HFFc6 (cell line): ENCODE measurements at places on chromosomes 11 and 22.

- no peak for DNase-seq
Observed at GRCh38 chr22:34567367-34567766, 498.6 kb upstream of the ISX start.

DNA sequence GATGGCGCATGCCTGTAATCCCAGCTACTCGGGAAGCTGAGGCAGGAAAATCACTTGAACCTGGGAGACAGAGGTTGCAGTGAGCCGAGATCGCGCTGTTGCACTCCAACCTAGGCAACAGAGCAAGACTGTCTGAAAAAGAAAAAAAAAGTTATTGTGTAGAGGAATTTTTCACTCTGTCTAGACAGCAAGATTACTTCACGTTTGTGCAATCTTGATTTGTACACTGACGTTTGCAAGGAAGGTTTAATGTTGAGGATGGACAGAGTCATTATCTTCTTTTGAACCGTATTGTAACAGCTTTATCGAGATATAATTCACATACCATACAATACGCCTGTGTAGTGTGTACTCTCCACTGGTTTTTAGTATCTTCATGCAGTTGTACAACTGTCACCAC lies 3.7 kb downstream of the CTTN start:
- no peak for DNase-seq

DNA sequence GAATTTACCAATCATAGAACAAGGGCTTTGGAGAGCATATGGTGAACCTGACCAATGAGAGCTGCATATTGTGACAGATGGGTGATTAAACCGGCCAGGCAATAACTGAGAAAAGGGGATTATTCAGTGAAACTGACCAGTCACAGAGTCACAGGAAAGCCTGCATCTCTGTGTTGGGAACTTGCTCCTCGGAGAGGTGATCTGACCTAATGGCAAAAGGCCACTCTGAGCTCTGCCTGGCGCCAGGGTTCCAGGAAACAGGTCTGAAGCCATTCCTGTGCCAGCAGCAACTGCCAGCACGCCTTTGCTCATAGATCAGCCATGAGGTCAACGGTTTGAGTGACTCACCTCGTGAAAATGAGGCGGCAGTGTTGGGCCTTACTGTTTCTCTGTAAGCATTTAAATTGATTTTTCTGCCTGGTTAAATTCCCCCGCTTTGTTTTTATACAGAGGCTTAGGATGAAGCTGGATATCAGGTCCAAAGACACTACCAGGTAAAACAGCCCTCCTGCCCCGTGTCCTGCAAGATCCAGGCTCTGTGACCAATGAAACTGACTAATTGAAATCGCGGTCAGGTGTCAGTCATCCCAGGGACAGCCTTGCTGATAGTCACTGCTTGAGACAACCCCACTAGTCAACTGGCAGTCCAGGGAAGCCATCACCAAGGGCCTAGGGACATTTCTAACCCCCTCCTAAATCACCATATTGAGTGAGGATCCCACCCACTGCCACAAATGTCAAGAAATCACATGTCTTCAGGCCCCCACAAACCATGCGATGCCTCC lies 35.8 kb upstream of the MYOD1 start:
- DNase-seq, result peak; percentile 71

DNA sequence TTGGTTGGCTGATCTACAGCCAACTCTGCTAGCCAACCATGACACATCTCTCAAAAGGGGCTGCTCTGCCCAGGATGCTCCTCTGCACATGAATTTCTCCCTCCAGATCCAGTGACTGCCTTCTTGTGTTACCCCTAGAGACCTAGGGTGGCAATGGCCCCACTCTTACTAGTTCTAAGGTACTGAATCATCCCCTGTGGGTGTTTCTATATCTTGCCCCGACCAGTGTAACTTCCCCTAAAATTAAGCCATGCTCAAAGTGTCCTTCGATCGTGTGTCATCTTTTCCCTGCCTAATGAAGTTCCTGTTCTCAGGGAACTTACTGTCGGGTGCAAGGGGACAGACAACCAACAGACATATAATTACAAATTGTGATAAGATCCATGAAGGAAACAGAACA lies 113.3 kb downstream of the FAM76B start:
- DNase-seq, result no peak

GRCh38 chr11:42397483-42397882 lies 914.3 kb upstream of the API5 start:
- DNase-seq, result no peak

GRCh38 chr22:28711820-28712777 lies 29.5 kb downstream of the CHEK2 start:
- DNase-seq, result peak; percentile 95

GRCh38 chr11:112175599-112175952 lies 264 bp downstream of the BCO2 start:
- DNase-seq, result no peak

- no peak for DNase-seq
Observed at GRCh38 chr22:21917181-21917958, 35.3 kb downstream of the PPM1F start.

DNA sequence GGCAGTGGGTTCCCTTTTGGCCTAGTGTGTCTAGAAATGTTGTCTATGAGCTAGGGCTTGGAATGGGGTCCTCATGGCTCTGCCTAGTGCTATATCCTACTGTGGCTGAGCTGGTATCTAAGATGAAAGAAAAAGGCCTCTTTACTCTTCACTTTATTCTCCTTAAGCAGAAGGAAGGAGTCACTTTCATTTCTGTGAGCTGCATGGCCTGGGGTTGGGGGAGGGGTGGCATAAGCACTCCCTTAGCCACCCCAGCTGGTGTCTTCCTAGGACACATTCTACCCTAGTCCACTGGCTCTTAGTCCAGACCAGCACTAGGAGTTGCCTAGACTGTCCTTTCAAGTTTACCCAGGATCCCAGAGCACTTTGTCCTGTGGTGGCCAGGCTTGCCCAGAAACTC lies 1148.9 kb upstream of the CNTN5 start:
- DNase-seq, result no peak

DNA sequence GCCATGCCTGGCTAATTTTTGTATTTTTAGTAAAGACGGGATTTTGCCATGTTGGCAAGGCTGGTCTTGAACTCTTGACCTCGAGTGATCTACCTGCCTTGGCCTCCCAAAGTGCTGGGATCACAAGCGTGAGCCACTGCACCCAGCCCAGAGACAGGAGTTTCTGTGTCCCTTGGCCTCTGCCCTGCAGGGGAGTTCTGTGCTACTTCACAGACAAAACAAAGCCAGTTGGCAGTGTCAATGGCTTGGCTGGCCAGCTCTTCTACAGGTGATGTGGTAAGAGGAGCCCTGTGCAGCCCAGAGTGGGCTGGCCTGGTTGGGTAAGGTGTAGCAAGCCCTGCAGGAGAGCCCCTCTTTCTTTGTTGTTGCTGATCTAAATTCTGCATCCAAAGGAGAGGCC lies 60.5 kb upstream of the SHISAL1 start:
- DNase-seq, result no peak

DNA sequence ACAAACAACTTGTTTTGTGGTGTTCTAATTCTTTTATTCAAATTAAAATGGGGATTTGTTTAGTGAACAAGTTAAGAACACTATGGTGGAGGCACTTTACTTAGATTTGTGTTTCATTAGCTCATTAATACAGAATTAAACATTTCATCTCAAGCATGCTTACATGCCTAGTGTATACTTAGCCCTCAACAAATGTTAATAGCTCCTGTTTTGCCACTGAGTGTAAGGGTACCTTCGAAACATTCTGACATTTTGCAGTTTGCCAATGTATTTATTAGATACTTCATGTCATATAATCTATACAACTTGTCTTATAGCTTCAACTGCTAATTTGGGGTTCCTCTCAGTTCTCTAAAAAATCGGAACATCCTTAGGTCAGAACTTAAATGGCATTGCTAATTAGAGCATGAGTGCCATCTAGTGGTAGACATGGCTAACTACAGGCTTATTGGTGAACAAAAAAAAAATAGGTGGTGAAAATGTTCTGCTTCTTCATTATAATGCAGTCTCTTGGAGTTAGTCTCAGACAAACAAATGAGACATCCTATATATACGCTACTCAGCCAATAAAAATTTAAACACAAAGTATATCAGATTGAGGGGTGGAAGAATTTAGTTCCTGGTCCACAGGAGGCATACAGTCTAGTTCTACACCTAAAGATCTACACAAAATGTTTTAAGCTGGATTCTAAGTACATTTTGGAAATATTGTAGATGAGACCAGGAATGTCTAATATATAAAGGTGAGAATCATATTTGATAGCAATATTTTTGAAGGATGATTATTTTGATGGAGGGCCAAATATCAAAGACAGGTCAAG lies 4.9 kb upstream of the CNTN5 start:
- DNase-seq, result peak; percentile 25

GRCh38 chr11:45301537-45302246 lies 15.6 kb upstream of the SYT13 start:
- DNase-seq, result no peak

DNA sequence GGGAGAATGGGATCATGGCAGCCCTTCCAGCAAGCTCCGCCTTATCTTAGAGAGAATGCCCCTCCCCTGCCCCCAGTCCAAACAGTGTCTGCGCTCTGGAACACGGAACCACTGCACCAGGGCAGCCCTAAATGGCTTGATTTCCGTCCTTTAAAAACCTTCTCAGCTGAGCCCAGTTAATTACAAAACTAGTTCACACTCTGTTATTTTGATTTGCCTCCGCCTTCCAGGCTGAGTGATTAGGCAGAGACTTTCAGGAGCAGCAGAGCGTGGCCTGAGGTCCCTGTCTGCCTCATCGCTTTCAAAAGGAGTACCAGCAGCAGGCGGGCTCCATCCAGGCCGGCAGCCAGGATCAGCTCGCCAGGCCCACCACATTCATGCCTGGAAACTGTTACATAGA lies 313.0 kb downstream of the BRD1 start:
- DNase-seq, result no peak

- no peak for DNase-seq
Observed at GRCh38 chr11:111945198-111945597, 8.1 kb downstream of the DIXDC1 start.

DNA sequence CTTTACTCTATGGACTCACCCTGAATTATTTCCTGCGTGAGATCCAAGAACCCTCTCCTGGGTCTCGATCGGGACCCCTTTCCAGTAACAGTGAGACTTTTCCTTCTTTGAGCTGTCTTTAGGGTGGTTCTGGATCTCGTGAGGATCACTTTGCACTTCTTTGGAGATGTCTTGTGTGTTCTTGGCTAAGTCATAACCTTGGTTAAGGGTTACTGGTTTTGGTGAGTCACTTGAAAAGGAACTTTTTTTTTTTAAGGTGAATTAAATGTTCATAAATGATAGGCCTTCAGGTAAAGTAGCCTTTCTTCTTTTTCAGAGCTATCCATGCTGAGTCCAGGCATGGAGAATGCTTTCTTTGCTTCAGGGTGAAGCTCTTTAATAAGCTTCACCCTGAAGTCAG lies 19.4 kb upstream of the GSTP1 start:
- no peak for DNase-seq

DNA sequence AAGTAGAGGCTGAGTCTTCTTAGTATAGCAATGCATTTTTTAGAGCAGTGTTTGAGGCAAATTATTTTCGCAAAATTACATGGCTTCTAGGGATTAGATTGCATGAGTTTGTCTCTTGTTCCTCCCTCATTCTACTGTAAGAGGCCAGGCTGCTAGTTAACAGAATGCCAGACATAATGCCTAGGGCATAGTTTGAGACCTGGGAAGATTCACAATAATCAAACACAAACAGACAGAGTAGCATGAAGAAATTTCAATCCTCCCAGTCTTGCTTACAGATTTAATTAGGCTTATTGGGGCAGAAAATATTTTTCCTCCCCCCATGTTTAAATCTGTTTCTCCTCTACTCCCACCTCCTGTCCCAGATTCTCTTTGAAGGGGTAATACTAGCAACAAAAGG lies 48.3 kb downstream of the ARHGEF12 start:
- peak; percentile 20 for DNase-seq

GRCh38 chr11:69928121-69928520 lies 108.9 kb upstream of the FGF3 start:
- DNase-seq, result no peak

DNA sequence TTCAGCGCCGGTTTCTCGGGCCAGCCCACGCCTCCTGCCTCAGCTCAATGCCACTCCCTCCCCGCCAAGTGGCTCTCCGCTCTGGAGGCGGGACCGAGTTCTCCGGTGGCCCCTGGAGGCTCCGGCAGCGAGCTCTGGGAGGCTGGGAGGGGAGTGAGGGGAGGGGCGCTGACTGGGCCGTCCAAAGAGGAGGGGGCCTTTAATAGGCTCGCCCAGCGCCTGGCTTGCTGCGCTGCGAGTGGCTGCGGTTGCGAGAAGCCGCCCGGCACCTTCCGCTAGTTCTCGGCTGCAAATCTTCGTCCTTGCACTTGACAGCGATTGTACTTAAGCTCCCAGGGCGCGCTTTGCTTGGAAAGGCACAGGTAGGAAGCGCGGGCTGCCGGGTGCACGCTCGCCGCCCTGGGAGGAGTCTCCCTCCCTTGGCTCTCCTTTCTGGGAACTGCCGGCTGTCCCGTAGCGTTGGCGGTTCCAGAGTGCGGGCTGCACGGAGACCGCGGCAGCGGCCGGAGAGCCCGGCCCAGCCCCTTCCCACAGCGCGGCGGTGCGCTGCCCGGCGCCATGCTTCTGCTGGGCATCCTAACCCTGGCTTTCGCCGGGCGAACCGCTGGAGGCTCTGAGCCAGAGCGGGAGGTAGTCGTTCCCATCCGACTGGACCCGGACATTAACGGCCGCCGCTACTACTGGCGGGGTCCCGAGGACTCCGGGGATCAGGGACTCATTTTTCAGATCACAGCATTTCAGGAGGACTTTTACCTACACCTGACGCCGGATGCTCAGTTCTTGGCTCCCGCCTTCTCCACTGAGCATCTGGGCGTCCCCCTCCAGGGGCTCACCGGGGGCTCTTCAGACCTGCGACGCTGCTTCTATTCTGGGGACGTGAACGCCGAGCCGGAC lies at the start of gene ADAMTS15:
TSS of gene ADAMTS15 (plus strand) at position 230 of the 894 bp plus-strand sequence. CDS start at position 559, 329 bp downstream.
- DNase-seq, result peak; percentile 32

DNA sequence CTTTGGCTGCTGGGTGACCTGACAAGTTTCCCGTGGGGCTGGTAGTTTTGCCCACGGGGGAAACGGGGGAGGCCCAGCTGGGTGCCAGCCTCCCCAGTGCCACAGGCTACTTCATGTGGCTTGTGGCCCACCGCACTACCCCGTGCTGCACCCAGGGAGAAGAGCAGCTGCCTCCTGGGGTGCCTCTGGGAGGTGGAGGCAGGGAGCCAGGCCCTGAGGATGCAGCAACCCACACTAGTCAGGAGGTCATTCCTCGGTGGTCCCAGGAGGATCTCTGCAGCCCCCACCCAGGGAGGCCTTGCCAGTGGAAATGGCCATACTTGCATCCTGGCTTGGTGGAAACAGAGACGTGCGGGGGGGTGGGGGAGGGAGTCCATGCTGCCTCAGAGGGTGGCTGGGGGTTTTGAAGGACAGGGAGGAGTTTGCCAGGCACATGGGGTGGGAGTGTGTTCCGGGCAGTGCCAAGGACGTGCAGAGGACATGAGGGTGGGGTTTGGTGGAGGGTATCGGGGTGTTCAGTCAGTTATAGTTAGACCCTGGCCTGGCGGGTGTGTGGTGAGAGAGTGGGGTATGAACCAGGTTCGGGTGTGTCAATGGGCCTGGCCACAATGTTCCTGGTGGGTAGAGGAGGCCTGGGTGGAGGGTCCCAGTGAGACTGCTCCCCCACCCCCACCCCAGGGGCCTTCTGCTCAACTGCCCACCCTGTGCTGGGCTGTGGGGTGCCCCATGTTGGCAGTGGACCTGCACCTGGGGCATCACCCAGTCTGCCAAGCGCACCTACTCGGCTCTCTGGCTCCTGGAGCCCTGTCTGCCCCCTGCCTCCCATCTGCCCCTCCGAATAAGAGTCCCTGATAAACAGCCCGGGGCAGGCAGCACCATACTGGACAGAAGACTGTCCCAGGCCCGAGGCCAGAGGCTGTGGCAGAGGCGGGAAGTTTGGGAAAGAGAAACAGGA lies 3.8 kb downstream of the PIM3 start:
- no peak for DNase-seq

- no peak for DNase-seq
Observed at GRCh38 chr22:17145021-17145680, 13.9 kb downstream of the HDHD5 start.
